ENCODE measurements at places on chromosomes 12 and 14.

DNA sequence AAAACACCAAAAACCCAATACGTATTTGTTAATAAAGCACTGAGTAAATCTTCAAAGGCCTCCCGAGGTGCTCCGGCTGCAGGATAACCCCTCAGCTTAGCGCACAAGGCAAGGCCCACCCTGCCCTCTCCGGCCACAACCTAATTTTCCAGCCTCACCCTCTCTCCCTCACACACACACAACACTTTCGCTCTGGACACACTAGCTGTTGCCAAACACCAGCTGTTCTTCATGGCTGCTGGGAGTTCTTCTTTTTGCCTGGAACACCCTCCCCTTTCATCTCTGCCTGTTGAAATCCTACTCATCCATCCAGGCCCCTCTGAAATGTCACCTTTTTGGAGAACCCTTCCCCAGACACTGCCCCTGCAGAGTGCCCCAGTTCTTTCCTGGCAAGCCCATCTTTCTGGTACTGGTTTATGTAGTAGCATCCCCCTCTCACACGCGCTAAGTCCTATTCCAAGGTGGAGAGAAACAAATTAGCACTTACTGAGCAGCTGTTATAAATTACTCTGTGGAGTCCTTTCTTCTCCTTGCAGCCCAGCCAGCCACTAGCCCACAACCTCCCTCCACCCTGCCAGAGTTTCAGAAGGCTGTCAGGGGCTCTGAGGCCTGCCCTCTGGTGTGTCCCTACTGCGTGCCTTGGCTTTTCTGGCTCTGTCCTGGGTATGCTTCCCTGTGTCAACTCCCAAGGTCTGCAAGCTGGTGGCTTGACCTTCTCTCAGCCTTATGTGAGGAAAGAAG lies 805 bp upstream of the CRACR2A start:
- DNase-seq, result peak; percentile 11

GRCh38 chr12:79267580-79267979 lies 403.0 kb downstream of the SYT1 start:
- DNase-seq, result no peak

GRCh38 chr14:104549536-104550339 lies 29.8 kb upstream of the C14orf180 start:
- no peak for DNase-seq

DNA sequence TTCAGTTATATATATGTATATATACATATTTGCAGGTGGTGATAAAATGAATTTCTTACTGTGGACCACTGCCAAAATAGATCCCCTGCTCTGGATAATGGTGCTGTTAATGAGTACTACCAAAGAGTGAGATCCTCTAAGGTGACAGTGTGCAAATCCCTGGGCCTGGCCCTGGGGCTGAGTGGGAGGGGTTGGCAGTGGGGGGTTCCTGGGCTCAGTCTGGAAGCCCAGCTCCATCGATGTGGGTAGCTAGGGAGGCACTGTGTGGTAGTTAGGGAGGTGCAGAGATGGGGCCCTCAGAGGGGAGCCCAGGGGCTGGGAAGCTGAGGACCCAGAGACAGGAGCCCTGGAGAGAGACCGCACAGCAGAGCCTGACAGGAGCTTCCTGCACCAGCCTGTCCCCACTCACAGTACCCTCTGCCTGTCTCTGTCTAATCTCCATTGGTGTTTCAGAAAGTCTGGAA lies 9.1 kb downstream of the KRT8 start:
- no peak for DNase-seq

DNA sequence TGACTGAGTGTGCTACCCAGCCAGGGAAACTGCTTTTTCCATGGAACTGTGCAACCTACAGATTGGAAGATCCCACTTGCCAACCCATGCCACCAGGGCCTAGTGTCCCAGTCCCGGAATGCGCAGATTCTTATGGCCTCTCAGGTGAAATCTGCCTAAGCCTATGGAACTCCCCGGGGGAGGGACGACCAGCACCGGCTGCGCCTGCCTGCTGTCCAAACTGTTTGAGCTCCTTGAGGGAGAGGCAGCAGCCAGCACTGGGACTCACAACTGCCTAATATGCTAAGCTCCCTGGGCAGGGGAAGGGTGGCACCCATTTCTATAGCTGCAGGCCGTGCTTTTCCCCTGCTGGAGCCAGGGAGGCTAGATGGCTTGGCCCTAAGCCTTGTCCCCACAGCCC lies 92.5 kb upstream of the GZMB start:
- DNase-seq, result no peak

DNA sequence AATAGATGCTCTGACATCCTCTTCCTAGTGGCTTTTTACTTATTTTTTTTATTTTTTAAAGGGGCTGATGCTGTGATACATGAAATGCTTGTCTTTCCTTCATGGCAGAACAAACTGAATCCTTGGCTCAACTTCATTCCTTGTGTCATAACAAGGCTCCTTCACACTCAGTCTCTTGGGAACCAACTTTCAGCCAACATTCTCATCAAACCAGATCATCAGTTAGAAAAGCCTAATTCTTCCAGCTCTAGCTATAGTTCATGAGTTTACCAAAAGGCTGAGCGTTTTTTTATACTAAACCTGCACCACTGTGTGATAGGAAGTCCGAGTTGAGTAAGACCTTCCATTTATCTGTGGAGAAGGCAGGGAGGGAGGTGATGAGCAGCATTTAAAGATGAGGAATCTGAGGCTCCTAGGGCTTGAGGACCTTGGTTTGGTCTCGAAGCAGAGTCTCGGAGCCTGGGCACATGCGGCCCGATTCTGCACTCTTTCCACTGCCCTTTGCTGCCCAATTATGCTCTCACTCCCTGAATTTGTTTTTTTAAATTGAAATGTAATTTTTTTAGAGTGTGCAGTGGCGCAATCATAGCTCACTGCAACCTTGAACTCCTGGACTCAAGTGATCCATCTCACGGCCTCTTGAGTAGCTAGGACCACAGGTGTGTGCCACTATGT lies 8.2 kb downstream of the GPRC5D start:
- DNase-seq, result no peak

DNA sequence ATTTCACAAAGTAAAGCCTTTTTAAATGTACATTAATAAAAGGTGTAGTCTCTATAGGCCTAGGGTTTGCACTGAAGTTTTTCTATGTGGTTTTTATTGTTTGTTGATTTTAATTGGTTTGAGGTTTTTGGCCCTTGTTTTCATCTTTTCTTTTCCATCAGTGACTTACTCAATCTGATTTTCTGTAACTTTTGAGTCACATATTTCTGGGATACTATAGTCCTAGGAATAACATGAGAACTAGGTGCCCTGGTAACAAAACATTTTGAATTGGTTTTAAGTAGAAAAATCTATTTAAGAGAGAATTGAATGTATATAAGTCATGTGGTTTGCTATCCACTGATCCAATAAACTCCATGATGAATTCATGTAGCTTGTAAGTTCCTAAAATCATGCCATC lies 311.9 kb downstream of the CEP128 start:
- no peak for DNase-seq

- DNase-seq, result no peak
These were observed 16.3 kb downstream of the YAF2 start for GRCh38 chr12:42221726-42222125.

- no peak for DNase-seq
These were observed 41.4 kb downstream of the TPCN1 start for GRCh38 chr12:113262710-113263109.

GRCh38 chr12:116133149-116133548 lies 144.3 kb downstream of the MED13L start:
- no peak for DNase-seq

GRCh38 chr12:116060764-116061163 lies 216.7 kb downstream of the MED13L start:
- peak; percentile 47 for DNase-seq
